ENCODE measurements at places on chromosomes 7 and 10.

- no peak for DNase-seq
Measured at GRCh38 chr10:8279598-8279997, 225.1 kb downstream of the GATA3 start.

GRCh38 chr10:71836596-71836974 lies 14.5 kb downstream of the PSAP start:
- no peak for DNase-seq

DNA sequence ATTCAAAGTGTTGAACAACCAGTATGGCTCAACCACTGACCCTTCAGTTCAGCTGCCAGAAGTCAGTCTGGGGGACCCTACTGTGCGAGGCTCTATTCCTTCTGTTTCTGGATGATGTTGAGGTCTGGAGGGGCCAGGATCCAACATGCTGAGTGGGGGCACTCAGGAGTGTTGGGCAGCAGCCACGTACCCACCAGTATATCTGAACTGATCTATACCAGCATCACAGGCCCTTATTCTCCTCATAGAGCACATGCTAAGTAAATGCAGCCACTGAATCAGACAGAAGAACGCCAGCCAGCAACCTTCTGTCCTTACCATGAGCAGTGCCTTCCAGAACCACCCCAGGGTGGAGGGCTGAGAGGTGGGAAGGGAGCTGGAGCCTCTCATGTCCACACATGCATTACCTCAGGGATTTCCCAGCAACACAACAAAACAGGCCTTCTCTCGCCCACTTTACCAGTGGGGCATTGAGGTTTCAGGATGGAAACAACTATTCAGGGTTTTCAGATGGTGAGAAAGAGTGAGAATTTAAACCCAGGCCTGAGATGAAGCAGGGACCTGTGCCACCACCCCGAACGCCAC lies 6.8 kb upstream of the MSMB start:
- no peak for DNase-seq

DNA sequence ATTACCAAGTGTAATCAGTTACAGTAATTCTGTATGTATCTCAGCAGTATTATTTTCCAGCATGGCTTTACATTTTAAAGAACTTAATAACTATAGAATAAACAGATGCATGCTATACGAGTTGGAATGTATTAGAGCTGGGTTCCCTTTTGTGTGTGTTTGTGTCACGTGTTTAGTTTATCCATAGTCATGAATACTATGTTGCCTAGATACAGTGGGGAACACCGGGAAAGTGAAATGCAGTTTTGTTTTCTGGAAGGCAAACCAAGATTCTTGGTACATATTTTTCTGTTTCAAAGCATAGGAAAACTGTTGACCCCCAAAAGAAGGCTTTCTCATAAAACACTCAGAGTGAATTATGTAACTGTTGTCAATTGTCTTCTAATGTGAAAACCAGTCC lies 119.0 kb downstream of the FANK1 start:
- DNase-seq: no peak

DNA sequence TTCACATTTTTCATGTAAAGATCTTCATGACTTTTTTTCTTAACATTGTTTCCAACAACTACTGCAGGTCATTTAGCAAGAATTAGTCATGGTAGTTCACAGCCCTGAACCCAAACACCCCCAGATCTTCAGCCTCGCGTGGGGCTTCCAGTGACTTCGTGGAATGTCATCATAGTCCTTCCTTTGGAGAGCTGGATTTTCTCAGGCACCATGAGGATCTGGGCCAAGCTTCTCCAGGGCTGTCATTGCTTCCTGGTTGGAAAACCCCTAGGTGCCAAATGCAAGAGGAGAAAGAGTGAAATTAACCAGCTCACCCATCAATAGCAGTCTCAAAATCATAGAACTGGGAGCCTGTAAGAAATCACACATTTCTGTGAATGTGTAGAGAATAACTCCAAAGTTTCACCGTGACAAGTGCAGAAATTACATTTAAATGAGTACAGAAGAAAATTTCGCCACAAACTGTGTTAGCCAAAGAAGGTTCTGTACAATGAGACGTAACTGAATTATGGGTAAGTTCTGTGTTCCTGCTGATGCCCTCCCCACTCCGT lies 175.4 kb downstream of the CELF2 start:
- no peak for DNase-seq

GRCh38 chr7:40205992-40206391 lies 71.2 kb downstream of the SUGCT start:
- DNase-seq: no peak

GRCh38 chr10:14454206-14454605 lies 123.5 kb upstream of the FRMD4A start:
- DNase-seq: no peak

DNA sequence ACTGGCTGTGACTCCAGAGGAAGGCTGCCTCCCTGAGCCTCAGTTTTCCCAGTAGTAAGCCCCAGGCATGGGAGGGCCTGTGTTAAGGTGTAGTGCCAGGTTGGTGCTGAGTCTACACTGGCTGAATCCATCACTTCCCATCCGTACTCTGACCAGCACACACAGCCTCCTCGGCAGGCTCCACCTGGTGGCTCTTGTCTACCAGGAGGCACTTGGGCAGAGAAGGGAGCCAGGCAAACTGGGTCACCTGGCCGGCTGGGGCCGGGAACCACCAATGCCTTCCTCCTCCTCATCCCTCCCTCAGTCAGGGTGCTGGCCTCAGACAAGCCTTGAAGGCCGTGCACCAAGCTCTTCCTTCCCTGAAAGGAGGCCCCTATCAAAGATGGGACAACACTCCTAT lies 75.7 kb downstream of the CHST15 start:
- DNase-seq: no peak
